ENCODE measurements at places on chromosomes 6 and 20. TPM values are rescaled to one million over a fixed set of nuclear protein-coding genes. Genes with fewer than 3 reads are reported as not detected.

TBC1D32 gene
- 21.4 TPM for total RNA-seq

C6orf58 gene
- total RNA-seq = not detected

TUBB2B gene
- total RNA-seq = 18.3 TPM

ALDH8A1 gene
- 3.8 TPM for total RNA-seq

CGAS gene
- 5.6 TPM for total RNA-seq

DEFB125 gene
- total RNA-seq = not detected

OR2H1 gene
- not detected for total RNA-seq

BFSP1 gene
- total RNA-seq = 3.6 TPM

ASIP gene
- not detected for total RNA-seq

VWA7 gene
- 0.09 TPM for total RNA-seq

RFX6 gene
- not detected for total RNA-seq

VPS16 gene
- 57.6 TPM for total RNA-seq

HDGFL1 gene
- not detected for total RNA-seq

SLC44A4 gene
- 0.30 TPM for total RNA-seq
